WTC11 (cell line): ENCODE measurements at places on chromosomes 12 and 14.

DNA sequence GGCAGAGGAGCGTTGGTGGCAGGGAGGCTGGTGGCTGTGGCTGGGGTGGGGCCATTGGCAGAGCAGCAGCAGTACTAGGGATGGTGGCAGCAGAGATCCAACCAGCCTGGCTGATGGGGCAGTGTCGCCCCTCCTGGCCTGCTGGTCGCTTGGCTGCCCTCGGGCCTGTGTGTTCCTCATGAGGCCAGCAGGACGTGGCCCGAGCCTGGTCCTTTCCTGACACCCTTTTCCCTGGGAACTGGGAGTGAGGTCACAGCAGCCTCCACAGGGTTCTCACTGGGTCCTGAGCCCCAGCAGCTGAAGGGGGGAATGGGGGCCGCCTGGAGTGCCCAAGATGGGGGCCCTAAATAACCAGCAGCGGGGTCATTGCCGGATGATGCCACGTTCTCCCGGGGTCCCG lies 46.1 kb downstream of the KIF26A start:
- peak overlapping the region; percentile 65 for H3K27ac ChIP-seq
- no peak overlapping the region for H3K4me3 ChIP-seq
- H3K36me3 ChIP-seq = no peaks in the 10 kb centered on the region

DNA sequence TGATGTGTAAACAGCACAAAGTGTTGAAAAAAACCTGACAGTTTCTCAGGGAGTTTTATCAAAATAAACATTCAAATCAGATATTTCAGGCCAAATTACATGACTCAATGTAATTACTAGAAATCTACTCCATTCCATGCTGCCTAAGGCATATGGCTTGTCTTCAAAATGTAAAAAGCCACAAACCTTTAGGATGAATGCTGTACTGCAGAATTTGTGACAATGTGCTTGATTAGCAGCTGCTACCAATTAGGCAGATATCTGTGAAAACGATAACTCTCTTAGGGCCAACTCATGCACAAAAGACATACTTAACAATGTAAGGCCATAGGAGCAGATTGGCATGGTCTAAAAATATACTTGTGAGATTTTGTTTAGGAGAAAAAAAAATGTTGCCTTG lies 267.0 kb downstream of the DACT1 start:
- no peak overlapping the region for H3K27ac ChIP-seq
- peaks cover 3% of the 10 kb centered on the region for H3K4me1 ChIP-seq
- H3K4me3 ChIP-seq = no peak overlapping the region
- peaks cover 7% of the 10 kb centered on the region for H3K36me3 ChIP-seq
- DNase-seq = no peak
- no peaks in the 10 kb centered on the region for H3K27me3 ChIP-seq

- no peak overlapping the region for H3K27ac ChIP-seq
- no peak for DNase-seq
- H3K4me3 ChIP-seq = no peak overlapping the region
- no peaks in the 10 kb centered on the region for H3K36me3 ChIP-seq
Observed at GRCh38 chr12:131105351-131105735, 151.6 kb downstream of the ADGRD1 start.

- no peak for DNase-seq
- H3K4me1 ChIP-seq = no peaks in the 10 kb centered on the region
- H3K27ac ChIP-seq = no peak overlapping the region
Observed at GRCh38 chr14:67332468-67332867, 27.1 kb downstream of the ATP6V1D start.

GRCh38 chr14:34038358-34039057 lies 87.6 kb upstream of the EGLN3 start:
- H3K27ac ChIP-seq = no peak overlapping the region
- H3K4me1 ChIP-seq = peaks cover 2% of the 10 kb centered on the region
- H3K27me3 ChIP-seq = no peaks in the 10 kb centered on the region
- no peaks in the 10 kb centered on the region for H3K36me3 ChIP-seq
- H3K4me3 ChIP-seq = no peak overlapping the region
- no peak for DNase-seq

- no peaks in the 10 kb centered on the region for H3K36me3 ChIP-seq
- DNase-seq = no peak
- H3K4me1 ChIP-seq = peaks cover under 1% of the 10 kb centered on the region
- H3K27ac ChIP-seq = no peak overlapping the region
Observed at GRCh38 chr12:10159280-10159679, 12.7 kb downstream of the OLR1 start.

GRCh38 chr14:81464253-81465002 lies 64.3 kb upstream of the STON2 start:
- peaks cover 2% of the 10 kb centered on the region for H3K36me3 ChIP-seq
- H3K27ac ChIP-seq = no peak overlapping the region
- peak overlapping the region; percentile 59 for H3K4me3 ChIP-seq
- no peaks in the 10 kb centered on the region for H3K27me3 ChIP-seq
- peak; percentile 42 for DNase-seq
- H3K4me1 ChIP-seq = peaks cover 4% of the 10 kb centered on the region

DNA sequence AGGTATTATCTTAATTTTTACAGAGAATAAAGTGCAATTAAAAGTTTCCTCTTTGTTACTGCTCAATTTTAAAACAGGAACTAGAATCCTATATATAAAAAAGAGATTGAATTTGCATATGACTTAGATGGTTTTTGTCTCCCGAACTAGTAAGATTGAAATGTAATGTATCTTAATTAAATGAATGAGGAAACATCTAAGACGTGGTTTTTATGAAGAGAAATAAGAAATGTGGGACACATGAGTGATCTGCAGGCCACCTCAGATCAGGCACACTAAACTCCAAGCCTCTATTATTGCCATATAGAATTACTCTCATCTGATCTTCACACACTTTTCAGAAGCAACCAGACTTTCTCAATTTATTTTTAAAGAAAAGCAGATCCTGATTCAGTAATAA lies 158.6 kb downstream of the CPNE8 start:
- no peak overlapping the region for H3K27ac ChIP-seq
- H3K4me3 ChIP-seq = no peak overlapping the region
- H3K4me1 ChIP-seq = peaks cover 26% of the 10 kb centered on the region
- no peaks in the 10 kb centered on the region; the same call in 1 of the 2 replicates for H3K27me3 ChIP-seq
- DNase-seq = no peak
